Testis (tissue), 5 donors: ENCODE measurements at places on chromosomes 13 and 19.

DNA sequence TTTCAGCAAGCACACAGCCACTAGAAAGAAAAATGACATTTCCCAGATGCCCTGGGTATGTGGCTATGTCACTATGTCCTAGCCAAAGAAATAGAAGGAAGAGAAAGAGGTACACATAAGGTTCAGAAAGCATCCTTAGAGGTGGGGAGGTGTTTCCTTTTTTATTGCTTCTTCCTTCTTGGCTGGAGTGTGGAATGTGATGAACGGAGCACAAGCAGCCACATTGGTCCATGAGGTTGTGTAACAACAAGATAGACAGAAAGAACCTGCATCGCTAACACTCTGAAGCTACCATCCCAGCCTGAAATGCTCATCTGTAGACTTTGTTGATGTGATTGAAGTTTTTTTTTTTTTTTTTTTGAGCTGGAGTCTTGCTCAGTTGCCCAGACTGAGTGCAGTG, 6.7 kb downstream of the SLC25A23 start:
- DNase-seq, result no peak

GRCh38 chr19:18429717-18430416, 8.1 kb downstream of the ISYNA1 start:
- no peak for DNase-seq

- DNase-seq, result no peak
Observed at GRCh38 chr13:97573011-97573410, 139.0 kb downstream of the RAP2A start.

GRCh38 chr19:3821156-3821555, 35.0 kb upstream of the MATK start:
- no peak for DNase-seq

DNA sequence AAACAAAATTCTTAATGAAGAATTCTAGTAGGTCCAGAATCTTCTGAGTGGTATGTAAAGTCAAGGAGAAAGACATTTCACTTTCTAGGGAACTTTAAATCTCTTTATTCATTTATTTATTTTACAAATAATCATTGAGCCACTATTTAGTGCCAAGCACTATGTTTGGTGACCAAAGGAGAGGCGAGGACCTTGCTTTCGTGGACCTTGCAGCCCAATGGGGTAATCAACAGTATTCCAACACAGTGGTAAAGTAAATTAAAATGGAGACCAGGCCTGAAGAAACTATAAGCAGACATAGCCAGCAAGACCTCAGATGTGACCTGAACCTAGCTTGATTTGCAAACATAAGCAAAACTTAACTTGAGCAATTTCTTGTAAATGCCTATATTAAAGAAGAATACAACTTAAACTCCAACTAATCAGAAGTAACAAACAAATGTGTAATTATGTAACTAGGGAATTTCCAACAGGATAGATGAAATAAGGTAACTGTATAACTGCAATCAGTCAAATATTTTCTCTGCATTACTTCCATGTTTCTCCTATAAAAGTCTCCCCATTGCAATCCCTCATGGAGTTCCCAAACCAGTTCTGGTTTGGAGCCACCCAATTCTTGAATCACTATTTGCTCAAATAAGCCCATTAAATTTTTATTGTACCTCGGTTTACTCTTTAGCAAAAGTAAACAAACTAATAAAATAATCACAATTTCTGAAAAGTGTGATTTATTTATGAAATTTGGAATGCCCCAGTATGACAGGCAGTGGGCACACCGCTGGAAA, 67.6 kb downstream of the MBNL2 start:
- DNase-seq, result no peak

DNA sequence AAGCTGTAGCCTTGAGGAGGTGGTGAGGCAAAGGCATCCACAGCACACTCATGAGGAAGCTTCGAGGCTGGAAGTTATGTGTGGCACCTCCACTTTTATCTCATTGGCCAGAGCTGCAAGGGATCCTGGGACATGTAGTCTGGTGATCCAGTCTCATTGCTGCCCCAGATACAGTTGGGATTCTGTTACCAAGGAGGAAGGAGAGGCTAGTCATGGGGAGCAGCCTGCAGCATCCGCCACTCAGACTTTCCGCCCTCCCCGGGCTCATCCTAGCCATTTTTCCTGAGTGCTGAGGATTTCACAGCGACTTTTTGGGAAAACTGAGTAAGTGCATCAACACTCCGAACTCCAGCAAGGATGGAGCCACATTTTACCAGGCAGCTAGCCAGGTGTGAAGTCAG, 74.4 kb downstream of the DPF1 start:
- DNase-seq, result no peak

GRCh38 chr13:31686670-31687425, 52.5 kb upstream of the RXFP2 start:
- no peak for DNase-seq

- DNase-seq, result no peak
Observed at GRCh38 chr13:24223341-24224231, 63.1 kb downstream of the SPATA13 start.

DNA sequence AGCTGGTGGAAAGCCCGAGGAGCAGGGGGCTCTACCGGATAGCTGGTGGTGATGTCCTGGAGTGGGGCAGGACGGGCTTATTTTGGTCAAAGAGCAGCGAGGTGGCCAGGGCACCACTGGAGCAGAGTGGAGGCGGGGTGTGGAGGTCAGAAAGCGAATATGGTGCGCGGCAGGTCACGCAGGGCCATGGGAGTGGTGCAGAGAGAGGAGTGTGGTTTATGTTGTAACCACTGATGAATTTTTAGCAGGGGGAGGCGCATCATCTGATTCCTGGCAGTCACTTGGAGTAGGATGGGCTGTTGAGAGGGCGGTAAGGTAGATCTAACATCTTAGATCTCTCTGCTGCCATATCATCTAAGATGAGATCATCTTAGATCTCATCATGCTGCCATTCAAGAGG, 1.4 kb upstream of the ZNF414 start:
- DNase-seq, result no peak

DNA sequence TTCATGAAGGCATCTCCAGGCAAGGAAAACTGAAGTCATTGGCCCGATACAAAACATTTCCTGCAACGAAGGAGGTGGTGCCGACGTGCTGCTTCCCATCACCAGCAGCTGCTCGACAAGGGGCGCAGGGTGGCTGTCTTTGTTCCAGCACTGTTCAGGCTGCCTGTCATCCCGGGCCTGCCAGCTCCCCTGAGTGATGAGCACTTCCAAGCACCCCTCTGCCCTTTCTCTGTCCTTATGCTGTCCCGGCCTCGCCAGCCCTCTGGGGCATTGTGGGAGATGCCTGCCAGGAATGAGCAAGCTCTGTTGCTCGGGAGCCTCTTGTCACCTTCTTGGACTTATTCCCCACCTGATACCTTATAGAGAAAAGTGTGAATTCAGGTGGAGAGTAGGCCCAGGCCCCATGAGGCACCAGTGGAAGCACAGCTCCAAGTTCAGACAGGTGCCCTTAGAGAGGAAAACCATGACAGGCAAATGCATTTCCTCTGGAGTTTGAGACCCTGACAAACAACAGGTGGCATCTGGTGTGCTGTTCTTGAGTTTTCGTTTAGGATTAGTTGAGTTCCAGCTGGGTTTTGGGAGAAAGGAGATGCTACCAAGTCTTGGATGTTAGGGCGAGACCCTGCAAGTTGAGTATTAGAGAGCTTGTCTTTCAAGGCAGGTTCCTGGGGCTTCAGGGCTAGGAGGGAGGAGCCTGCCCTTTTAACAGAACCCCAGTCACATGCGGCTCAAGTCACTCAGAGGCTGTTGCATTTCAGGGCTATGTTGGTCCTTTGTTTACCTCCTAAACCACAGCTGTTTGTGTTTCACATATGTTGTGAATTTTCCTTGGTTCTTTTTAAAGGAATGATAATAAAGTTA, 21.4 kb downstream of the BBC3 start:
- no peak for DNase-seq

- peak; percentile 41 for DNase-seq
Observed at GRCh38 chr19:55354698-55355212, at the start of gene COX6B2. Gene COX6B2 (minus strand): TSS chr19:55354719. CDS start chr19:55354521, 198 bp downstream.

DNA sequence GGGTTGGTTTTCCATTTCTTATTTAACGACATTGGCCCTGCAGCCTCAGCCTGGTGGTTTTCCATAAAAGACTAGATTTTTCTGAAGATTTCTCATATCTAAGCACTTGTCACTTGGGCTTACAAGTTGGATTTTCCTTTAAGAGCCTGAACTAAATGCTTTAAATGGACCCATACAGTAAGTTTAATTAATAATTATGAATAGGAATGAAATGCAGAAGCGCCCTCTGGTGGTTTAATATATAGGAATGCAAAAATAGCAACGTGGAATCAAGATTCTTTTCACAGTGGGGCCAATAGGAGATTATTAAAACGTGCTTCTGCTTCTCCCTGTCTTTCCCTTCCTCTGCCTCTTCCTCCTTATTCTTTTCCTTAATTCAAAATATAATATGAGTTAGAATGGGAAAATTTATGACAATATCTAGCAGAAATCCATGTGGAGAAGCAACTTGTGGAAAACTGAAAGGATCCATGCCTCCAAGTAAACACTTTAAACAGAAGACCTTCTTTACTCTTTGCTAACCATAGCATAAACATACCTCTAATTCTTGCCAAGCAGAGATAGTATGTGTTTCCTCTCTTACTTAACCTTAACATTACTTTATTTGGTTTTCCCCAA, 324.0 kb downstream of the GPC5 start:
- DNase-seq, result no peak
